ENCODE measurements at places on chromosomes 7 and 10.

GRCh38 chr7:131606346-131607290 lies 50.2 kb upstream of the PODXL start:
- no peak for DNase-seq
- H3K27ac ChIP-seq, result no peak overlapping the region
- H3K4me1 ChIP-seq, result no peaks in the 10 kb centered on the region
- no peak overlapping the region for H3K4me3 ChIP-seq

- H3K4me1 ChIP-seq, result peaks cover 41% of the 10 kb centered on the region
- H3K4me3 ChIP-seq, result no peak overlapping the region
- peak; percentile 43 for DNase-seq
- H3K27me3 ChIP-seq, result no peaks in the 10 kb centered on the region
- H3K36me3 ChIP-seq, result peaks cover 17% of the 10 kb centered on the region
- H3K27ac ChIP-seq, result peak overlapping the region; percentile 60
Measured at GRCh38 chr7:2643386-2644219, 11.8 kb downstream of the TTYH3 start.

DNA sequence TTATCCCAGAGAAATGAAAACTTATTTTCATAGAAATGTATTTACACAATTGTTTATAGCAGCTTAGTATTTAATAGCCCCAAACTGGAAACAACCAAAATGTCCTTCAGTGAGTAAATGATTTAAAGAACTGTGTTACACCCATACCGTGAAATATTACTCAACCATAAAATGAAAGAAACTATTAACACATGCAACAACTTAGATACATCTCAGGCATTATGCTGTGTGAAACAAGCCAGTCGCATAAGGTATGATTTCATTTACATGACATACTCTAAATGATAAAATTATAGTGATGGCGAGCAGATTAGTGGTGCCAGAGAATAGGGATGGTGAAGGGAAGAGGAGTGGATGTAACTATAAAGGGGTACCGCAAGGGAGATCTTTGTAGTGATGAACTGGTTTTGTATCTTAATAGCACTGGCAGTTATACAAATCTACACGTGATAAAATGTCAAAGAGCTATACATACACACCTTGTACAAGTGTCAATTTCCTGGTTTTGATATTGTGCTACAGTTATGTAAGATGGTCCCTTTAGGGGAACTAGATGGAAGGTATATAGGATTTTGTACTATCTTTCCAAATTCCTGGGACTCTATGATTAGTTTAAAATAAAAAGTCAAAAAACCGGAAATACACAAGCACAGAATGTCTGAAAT lies 40.5 kb downstream of the MACC1 start:
- H3K27ac ChIP-seq, result no peak overlapping the region
- no peak overlapping the region for H3K4me3 ChIP-seq
- no peaks in the 10 kb centered on the region for H3K4me1 ChIP-seq
- DNase-seq, result no peak
- no peaks in the 10 kb centered on the region for H3K36me3 ChIP-seq

DNA sequence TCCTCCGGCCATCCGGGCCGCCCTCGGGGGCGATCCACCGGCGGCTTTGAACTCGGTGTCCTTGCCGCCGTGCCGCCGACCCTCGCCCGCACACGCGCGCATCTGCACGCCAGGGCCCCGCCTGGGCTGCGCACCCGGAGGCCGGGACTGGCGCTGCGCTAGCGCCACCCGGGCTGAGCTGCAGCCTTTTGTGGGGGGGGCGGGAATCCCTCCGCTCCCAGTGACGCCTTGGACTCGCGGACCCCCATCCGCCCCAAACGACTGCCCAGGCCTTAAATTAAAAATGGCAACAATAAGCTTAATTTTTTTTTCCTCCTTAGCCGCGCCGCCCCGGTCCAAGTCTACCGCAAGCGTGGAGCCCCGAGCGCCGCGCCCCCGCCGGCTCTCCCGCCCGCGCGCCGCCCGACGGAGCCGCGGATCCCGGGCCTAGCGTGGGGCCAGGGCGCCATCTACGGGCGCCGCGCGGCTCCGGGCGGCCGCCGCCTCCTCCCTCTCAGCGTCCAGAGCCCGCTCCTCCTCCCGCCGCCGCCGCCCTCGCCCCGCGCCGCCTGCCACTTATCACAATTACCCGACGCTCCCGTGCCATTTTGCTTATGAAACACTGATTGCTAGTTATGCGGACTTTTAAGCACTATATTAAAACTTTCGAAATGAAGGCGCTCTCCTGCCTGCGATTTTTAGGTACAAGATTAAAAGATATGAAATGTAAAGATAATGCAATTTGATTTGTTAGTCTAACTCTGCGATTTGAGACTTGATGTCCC lies 7.5 kb upstream of the EBF3 start:
- no peak overlapping the region for H3K4me3 ChIP-seq
- peaks cover 57% of the 10 kb centered on the region for H3K27me3 ChIP-seq
- H3K27ac ChIP-seq, result no peak overlapping the region
- H3K36me3 ChIP-seq, result no peaks in the 10 kb centered on the region
- peak; percentile 35 for DNase-seq

- H3K27me3 ChIP-seq, result no peaks in the 10 kb centered on the region
- H3K27ac ChIP-seq, result no peak overlapping the region
- peak; percentile 59 for DNase-seq
- no peaks in the 10 kb centered on the region for H3K36me3 ChIP-seq
- H3K4me3 ChIP-seq, result no peak overlapping the region
Measured at GRCh38 chr7:7909376-7909775, 59.2 kb upstream of the GLCCI1 start.

GRCh38 chr7:19376538-19376937 lies 231.3 kb upstream of the FERD3L start:
- H3K36me3 ChIP-seq, result no peaks in the 10 kb centered on the region
- no peaks in the 10 kb centered on the region for H3K27me3 ChIP-seq
- no peak overlapping the region for H3K27ac ChIP-seq
- no peak overlapping the region for H3K4me3 ChIP-seq
- no peaks in the 10 kb centered on the region for H3K4me1 ChIP-seq
- DNase-seq, result no peak

DNA sequence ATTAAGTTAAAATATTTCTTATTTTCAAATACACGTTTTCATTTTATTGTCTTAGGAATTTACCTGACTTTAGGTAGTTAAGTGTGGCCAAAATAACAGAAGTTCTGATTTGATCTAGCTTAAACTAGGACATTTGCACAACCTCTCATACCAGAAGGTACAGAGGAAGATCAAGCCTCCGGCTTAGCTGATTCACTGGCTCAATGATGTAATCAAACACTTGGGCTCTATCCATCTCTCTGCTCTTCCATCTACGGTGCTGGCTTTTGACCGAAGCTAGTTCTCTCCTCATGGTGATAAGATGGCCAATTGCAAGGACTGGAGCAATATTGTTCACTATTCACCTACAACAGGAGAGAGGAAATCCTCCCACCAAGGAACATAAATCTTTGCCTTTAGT lies 12.2 kb upstream of the HYCC1 start:
- H3K4me3 ChIP-seq, result no peak overlapping the region
- DNase-seq, result no peak
- H3K36me3 ChIP-seq, result no peaks in the 10 kb centered on the region
- no peaks in the 10 kb centered on the region for H3K27me3 ChIP-seq
- H3K4me1 ChIP-seq, result peaks cover 7% of the 10 kb centered on the region

DNA sequence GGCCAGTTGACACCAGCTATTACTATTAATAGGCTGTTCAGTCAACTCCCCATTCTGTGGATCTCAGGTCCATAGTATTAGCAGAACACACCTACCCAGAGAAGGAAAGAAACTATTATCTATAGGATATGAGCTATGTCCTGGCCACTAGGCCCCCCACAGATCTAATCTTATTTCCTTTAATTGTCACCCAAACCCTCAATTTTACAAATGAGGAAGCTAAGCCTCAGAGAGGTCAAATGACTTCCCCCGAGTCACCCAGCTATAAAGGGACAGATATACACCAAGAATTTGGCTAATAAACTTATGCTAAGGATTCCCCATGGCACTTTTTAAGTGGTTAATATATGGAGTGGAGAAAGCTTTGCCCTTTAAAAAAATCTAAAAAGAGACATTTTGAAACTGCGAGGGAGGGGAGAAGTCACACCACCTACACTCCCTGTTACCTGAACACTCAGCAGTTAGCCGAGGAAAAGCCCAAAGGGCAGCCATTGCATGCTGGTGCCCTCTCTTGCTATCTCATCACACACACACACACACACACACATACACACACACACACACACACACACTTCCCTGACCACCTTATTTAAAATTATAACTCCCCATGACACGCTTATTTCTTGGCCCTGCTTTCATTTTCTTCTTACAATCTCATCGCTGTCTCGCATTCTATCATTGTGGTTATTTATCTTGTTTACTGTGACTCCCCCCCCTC lies 157.0 kb upstream of the ADO start:
- no peak overlapping the region for H3K27ac ChIP-seq
- DNase-seq, result no peak
- no peak overlapping the region for H3K4me3 ChIP-seq
- no peaks in the 10 kb centered on the region for H3K36me3 ChIP-seq
- no peaks in the 10 kb centered on the region for H3K27me3 ChIP-seq
